ENCODE measurements at places on chromosomes 7 and 10. TPM values are rescaled to one million over a fixed set of nuclear protein-coding genes. Genes with fewer than 3 reads are reported as not detected.

Gene GPR158
- total RNA-seq: not detected

Gene NODAL
- not detected for total RNA-seq

Gene CTAGE15
- not detected for total RNA-seq

DNA sequence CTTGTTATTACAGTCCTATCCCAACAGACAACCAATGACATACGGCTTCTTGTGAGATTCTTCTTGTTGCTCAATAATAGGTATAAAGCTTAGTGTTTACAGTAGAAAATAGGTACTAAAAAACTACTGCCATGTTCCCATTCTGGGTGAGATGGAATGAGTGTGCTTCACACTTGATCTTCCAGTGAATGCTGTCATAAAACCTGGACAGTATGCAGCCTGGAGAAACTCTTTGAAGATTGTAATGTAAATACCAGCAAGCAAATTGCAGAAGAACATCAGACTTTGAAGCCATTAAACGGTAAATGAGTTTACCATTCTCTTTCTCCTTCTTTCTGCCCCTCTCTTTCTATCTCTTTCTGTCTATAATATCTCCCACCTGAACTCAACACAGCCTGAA, 663.7 kb upstream of the COBL start:
- no peak overlapping the region for H3K27ac ChIP-seq
- H3K4me1 ChIP-seq: no peaks in the 10 kb centered on the region
- H3K4me3 ChIP-seq: no peak overlapping the region
- no peaks in the 10 kb centered on the region for H3K27me3 ChIP-seq

DNA sequence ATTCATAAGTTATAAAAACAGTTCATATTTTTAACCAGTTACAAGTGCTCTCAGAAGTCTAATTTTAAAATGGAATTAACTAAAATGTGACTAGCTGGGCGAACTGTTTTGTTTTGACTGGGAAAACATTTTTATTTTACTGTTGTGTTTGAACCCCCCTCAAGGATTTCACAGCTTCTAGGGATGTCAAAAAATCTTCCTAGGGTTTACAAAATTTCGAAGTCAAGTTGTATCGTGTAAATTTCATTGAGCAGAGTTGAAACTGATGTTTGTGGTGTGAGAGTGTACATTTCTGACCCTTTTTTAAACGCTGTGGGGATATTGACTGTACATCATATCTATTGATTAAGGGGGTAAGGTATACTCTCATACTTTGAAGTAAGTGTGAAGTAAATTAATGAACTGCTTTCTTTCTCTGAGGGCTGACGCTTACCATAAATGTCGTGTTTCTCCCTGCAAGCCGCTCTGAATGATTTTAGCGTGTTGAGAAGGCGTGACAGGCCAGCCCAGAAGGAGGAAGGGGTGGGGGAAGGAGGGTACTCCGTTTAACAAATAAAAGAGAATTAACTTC, 1.8 kb upstream of the SP8 start:
- H3K4me3 ChIP-seq: no peak overlapping the region
- no peak overlapping the region for H3K27ac ChIP-seq
- H3K4me1 ChIP-seq: peaks cover 37% of the 10 kb centered on the region
- peaks cover 11% of the 10 kb centered on the region for H3K36me3 ChIP-seq
- peaks cover 83% of the 10 kb centered on the region for H3K27me3 ChIP-seq

GRCh38 chr10:85603151-85603940, 763.2 kb downstream of the GRID1 start:
- H3K4me1 ChIP-seq: no peaks in the 10 kb centered on the region
- H3K4me3 ChIP-seq: no peak overlapping the region
- no peak overlapping the region for H3K27ac ChIP-seq
- DNase-seq: no peak

GRCh38 chr10:91901784-91902677, 7.3 kb downstream of the FGFBP3 start:
- peak overlapping the region; percentile 88 for H3K27ac ChIP-seq
- peaks cover 11% of the 10 kb centered on the region for H3K27me3 ChIP-seq
- peak; percentile 62 for DNase-seq
- H3K36me3 ChIP-seq: no peaks in the 10 kb centered on the region
- H3K4me1 ChIP-seq: peaks cover 38% of the 10 kb centered on the region

- H3K4me3 ChIP-seq: no peak overlapping the region
- H3K27me3 ChIP-seq: no peaks in the 10 kb centered on the region
- no peak for DNase-seq
- no peak overlapping the region for H3K27ac ChIP-seq
- H3K4me1 ChIP-seq: no peaks in the 10 kb centered on the region
These were observed 111.1 kb downstream of the OAT start for GRCh38 chr10:124307591-124307990.

Gene NUTM2E
- total RNA-seq: not detected

GRCh38 chr10:121926671-121927317, 1.0 kb downstream of the ATE1 start:
- H3K4me1 ChIP-seq: peaks cover 23% of the 10 kb centered on the region
- H3K4me3 ChIP-seq: peak overlapping the region; percentile 95
- peak; percentile 2 for DNase-seq

Gene SEMA3E
- total RNA-seq: not detected

DNA sequence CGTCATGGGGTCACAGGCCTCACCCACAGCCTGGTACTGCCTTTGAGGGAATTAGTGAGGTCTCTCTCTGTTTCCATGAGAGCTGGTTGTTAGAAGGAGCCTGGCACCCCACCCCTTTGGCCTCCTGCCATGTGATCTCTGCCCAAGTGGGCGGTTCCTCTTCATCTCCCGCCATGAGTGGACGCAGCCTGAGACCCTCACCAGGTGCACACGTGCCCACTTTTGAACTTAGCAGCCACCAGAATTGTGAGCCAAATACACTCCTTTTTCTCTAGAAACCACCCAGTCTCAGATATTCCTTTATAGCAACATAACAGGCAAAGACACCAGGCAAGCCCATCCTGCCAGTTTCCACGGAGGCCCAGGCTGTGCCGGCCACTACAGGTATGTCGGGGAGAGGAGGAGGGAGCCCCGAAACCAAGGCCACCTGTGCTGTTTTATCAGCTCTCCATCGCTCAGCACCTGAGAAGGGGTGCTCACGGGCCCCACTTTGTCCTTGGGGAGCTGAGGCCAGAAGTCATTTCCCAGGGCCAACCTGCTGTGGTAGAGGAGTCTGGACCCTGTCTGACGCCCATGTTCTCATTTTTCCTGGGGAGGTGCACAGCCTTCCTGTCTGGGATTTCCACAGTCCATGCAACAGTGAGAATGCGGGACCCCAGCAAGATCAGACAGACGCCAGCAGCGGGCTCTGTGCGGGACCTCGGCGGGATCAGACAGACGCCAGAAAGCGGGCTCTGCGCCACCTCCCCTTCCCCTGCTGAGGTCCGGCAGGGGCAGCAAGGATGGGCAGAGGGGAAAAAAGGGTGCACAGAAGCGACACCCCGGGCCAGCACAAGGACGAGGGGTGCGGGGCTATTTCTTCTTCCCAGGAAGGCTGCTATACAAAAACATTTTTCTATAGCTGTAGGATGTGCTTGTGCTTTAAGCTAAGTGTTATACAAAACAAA, 220.5 kb downstream of the ELFN1 start:
- peaks cover 12% of the 10 kb centered on the region for H3K36me3 ChIP-seq
- no peak for DNase-seq
- no peaks in the 10 kb centered on the region for H3K27me3 ChIP-seq
- H3K27ac ChIP-seq: no peak overlapping the region

DNA sequence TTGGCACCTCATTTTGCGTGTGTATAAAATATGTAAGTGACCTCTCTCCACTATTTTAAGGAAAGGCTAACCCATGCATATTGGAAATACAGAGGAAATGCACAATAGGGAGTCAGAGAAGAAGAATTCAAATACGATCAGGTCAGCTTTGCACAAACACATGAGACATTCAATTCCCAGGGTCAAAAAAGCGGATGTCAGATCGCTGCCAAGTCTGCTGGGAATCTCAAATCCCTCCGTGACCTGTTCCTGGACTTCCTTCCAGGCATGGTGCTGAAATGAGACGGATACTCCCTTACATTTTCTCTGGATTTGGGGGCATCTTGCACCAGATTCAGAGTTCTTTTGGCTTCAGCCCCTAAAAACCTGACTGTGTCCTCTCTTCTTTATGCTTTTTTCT, 91.9 kb upstream of the PRKCQ start:
- no peak overlapping the region for H3K4me3 ChIP-seq
- peaks cover 8% of the 10 kb centered on the region for H3K4me1 ChIP-seq
- DNase-seq: no peak

Gene BICC1
- not detected for total RNA-seq

GRCh38 chr7:7977774-7978173, 9.2 kb downstream of the GLCCI1 start:
- peaks cover 68% of the 10 kb centered on the region for H3K4me1 ChIP-seq
- no peak overlapping the region for H3K4me3 ChIP-seq
- no peak overlapping the region for H3K27ac ChIP-seq
- no peak for DNase-seq

All from activated T-cell treated with anti-CD3 and anti-CD28 coated beads, Interleukin-2, amount 50 U/mL, for 72 hours (primary cell).